ENCODE measurements at places on chromosomes 2 and 18. TPM values are rescaled to one million over a fixed set of nuclear protein-coding genes. Genes with fewer than 3 reads are reported as not detected.

Gene AKAIN1
- polyA plus RNA-seq = not detected

Gene PKDCC
- not detected for polyA plus RNA-seq

Gene HOXD9
- not detected for polyA plus RNA-seq

- H3K27me3 ChIP-seq = no peaks in the 10 kb centered on the region
- H3K4me3 ChIP-seq = no peak overlapping the region
- no peaks in the 10 kb centered on the region for H3K36me3 ChIP-seq
These were observed 336.7 kb upstream of the KCNH7 start for GRCh38 chr2:163175294-163175693.

Gene AMER3
- not detected for polyA plus RNA-seq

DNA sequence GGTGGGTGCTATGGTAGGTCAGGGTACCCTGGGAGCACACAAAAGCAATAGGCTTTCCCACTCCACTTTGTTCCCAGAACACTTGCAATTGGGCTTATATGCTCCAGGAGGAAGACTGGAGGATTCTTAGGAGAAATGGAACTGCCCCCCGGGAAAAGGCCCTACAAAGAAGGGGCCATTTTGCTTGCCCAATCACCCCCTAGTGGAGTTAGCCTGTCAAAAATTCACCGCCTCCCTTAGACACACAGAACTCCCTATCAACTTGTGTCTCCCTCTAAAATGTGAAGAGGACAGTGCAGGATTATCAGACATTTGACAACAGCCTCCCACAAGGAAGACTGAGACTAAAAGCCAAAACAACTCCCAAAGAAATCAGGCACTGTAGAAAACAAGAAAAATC is 36.5 kb downstream of the NLRC4 start:
- H3K27me3 ChIP-seq = no peaks in the 10 kb centered on the region
- H3K4me3 ChIP-seq = no peak overlapping the region
- no peaks in the 10 kb centered on the region for H3K4me1 ChIP-seq
- no peak overlapping the region for H3K27ac ChIP-seq

Gene DNAJC5G
- not detected for polyA plus RNA-seq

Gene INPP5D
- polyA plus RNA-seq = 88.3 TPM

Gene TDRD15
- polyA plus RNA-seq = not detected

DNA sequence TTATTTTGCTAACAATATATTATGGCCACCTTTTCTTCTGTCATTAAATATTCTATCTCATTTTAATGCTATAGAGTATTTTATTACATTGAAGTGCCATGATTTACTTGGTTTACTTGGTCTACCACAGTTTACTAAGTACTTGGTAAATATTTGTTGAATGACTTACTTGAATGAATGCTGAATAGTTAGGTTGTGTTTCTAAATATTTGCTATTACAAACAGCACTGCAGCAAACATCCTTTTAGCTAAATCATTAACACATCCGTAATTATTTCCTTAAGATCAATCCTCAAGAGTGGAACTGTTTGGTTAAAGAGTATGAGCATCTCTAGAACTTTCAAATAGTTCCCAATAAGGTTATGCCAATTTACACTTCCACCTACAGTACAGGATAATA is 318.7 kb downstream of the MYCN start:
- H3K36me3 ChIP-seq = no peaks in the 10 kb centered on the region
- H3K4me1 ChIP-seq = peaks cover 8% of the 10 kb centered on the region
- peaks cover 8% of the 10 kb centered on the region for H3K27me3 ChIP-seq
- H3K27ac ChIP-seq = no peak overlapping the region

GRCh38 chr2:166344286-166345113 is 31.2 kb downstream of the SCN9A start:
- H3K4me1 ChIP-seq = no peaks in the 10 kb centered on the region
- H3K27ac ChIP-seq = no peak overlapping the region
- H3K27me3 ChIP-seq = peaks cover 2% of the 10 kb centered on the region
- H3K4me3 ChIP-seq = no peak overlapping the region
